ENCODE measurements at places on chromosomes 2 and 18. TPM values are rescaled to one million over a fixed set of nuclear protein-coding genes. Genes with fewer than 3 reads are reported as not detected.

GRCh38 chr2:182915369-182916326, 49.2 kb upstream of the FRZB start:
- no peaks in the 10 kb centered on the region for H3K4me1 ChIP-seq
- H3K27ac ChIP-seq: no peak overlapping the region
- no peak overlapping the region for H3K4me3 ChIP-seq
- DNase-seq: no peak
- H3K27me3 ChIP-seq: no peaks in the 10 kb centered on the region

DNA sequence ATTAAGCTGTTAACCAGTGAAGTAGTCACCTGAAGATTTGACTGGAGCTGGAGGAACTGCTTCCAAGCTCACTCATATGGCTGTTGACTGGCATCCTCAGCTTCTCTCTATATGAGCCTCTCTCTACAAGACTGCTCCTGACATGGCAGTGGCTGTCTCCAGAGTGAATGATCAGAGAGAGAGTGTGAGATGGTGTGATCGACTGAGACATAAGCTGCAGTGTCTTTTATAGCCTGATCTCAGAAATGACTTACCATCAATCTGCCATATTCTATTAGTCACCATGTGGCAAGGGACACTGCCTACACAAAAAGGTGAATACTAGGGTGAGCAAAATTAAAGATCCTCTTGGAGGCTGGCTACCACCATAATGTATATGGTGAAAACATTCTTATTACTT, 7.8 kb upstream of the RBMS1 start:
- no peaks in the 10 kb centered on the region for H3K4me1 ChIP-seq
- no peaks in the 10 kb centered on the region for H3K36me3 ChIP-seq
- H3K27me3 ChIP-seq: no peaks in the 10 kb centered on the region
- H3K27ac ChIP-seq: no peak overlapping the region
- no peak for DNase-seq

GRCh38 chr2:237232166-237232565, 146.5 kb downstream of the COPS8 start:
- H3K4me1 ChIP-seq: no peaks in the 10 kb centered on the region
- no peak overlapping the region for H3K4me3 ChIP-seq
- no peak overlapping the region for H3K27ac ChIP-seq
- H3K27me3 ChIP-seq: no peaks in the 10 kb centered on the region
- no peak for DNase-seq

DNA sequence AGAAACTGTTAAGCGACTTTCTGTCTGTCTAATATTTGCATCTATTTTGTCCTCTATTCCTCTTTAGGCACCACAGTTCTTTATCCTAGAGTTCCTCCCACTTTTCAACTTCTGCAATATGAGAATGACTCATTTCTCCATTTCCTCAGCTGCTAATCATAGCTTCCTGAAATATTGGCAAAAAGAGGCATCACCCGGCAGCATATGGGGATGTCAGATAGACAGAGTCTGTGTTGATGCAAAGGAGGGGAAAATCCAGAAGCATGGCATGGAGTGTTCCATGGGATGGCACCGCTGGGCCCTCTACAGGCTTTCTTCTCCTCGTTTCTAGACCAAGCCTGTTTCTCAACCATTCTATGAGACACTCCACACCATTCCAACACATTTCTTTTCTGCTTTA, 93.4 kb downstream of the DOCK10 start:
- DNase-seq: no peak
- no peaks in the 10 kb centered on the region for H3K27me3 ChIP-seq
- H3K36me3 ChIP-seq: no peaks in the 10 kb centered on the region

- H3K27me3 ChIP-seq: no peaks in the 10 kb centered on the region
- H3K36me3 ChIP-seq: no peaks in the 10 kb centered on the region
- no peak overlapping the region for H3K27ac ChIP-seq
- peak overlapping the region; percentile 78 for H3K4me3 ChIP-seq
Measured at GRCh38 chr2:37084797-37085196, 479 bp downstream of the GPATCH11 start.

DNA sequence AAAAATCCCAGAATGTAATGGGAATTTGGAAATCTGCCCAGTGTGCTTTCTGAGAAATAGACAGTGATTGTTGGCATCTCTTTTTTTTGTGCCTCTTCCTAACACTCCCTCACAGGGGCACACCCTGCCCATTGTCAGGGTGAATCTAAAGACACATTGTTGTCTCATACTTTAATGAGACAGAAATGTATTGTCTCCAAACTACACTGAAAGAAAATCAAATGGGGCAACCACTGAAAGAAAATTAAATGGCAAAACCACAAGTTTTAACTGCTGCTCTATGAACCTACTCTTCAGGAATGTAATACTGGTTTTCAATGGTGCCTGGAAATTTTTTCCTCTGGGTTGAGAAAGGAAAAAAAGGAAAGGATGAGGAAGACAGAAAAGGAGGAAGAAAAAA, 43.2 kb upstream of the GLS start:
- H3K4me1 ChIP-seq: peaks cover 5% of the 10 kb centered on the region
- H3K4me3 ChIP-seq: no peak overlapping the region
- DNase-seq: no peak
- no peak overlapping the region for H3K27ac ChIP-seq

- H3K4me3 ChIP-seq: no peak overlapping the region
- H3K36me3 ChIP-seq: peaks cover 1% of the 10 kb centered on the region
- 0 out of 2 replicates have a peak, but pooled peaks cover 5% of the 10 kb centered on the region for H3K4me1 ChIP-seq
- H3K27me3 ChIP-seq: no peaks in the 10 kb centered on the region
Measured at GRCh38 chr2:98647636-98648035, 39.2 kb downstream of the UNC50 start.

DNA sequence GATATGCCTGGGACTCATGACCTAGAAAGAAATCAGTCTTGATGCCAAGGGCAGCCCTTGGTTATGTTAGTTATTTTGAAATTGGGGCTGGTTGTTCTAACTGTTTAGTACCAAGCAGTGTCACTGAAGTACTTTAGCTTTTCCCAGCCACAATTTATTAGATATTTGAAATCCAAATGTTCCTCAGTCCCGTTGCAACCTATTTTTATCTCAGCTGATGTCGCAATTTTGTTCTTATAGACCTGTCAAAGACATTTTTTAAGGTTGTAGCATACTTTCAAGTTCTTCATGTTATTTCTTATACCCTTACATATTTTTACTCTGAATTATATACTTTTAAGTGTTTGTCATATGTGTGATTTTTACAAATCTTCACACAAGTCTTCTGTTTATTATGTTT, 100.1 kb downstream of the LRP1B start:
- H3K36me3 ChIP-seq: no peaks in the 10 kb centered on the region
- no peak for DNase-seq
- no peak overlapping the region for H3K27ac ChIP-seq
- H3K4me1 ChIP-seq: no peaks in the 10 kb centered on the region
- H3K4me3 ChIP-seq: no peak overlapping the region
- no peaks in the 10 kb centered on the region for H3K27me3 ChIP-seq

GRCh38 chr2:16487686-16488085, 177.9 kb downstream of the CYRIA start:
- no peak overlapping the region for H3K4me3 ChIP-seq
- H3K36me3 ChIP-seq: no peaks in the 10 kb centered on the region
- peak; percentile 42 for DNase-seq
- no peaks in the 10 kb centered on the region for H3K27me3 ChIP-seq
- H3K27ac ChIP-seq: peak overlapping the region; percentile 31
- no peaks in the 10 kb centered on the region for H3K4me1 ChIP-seq

DNA sequence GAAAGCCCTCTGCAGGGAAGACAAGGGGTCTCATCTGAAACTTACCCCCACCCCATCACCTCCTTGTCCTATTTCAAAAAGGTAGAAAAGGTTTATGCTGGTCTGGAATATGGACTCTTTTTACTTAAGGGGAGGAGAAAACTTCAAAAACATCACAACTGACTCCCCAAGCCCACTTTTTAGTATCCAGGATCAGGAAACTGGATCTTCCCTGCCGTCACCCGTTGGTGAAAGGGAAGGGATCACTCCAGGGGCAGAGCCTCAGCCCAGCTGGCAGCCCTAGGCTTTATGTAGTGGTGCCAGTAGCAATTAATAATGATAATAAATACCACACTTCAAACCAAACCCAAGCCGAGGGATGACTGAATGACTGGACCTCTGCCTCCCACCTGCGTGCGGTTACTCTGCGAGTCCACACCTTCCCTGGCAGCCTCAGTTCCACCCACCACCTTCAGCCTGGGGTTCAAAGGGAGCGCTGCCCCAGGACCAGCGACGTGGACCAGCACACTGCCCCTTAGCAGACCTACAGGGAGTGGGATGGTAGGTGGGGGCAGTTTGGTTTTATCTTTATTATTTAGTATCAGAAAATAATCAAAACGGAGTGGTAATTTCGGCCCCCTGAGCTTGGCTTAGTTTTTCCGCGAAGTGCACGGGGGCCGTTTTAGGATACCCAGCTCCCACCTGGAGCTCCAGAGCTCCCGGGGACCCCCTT, 4.9 kb upstream of the GATA6 start:
- H3K4me1 ChIP-seq: peaks cover 6% of the 10 kb centered on the region
- no peak for DNase-seq
- H3K27me3 ChIP-seq: no peaks in the 10 kb centered on the region

- peak overlapping the region; percentile 89 for H3K4me3 ChIP-seq
- H3K27ac ChIP-seq: peak overlapping the region; percentile 98
- no peak for DNase-seq
- 0 out of 2 replicates have a peak, but pooled peaks cover 3% of the 10 kb centered on the region for H3K36me3 ChIP-seq
- no peaks in the 10 kb centered on the region for H3K27me3 ChIP-seq
- H3K4me1 ChIP-seq: peaks cover 7% of the 10 kb centered on the region
Measured at GRCh38 chr2:171432206-171432968, 1.4 kb downstream of the METTL8 start.

- H3K36me3 ChIP-seq: no peaks in the 10 kb centered on the region
- DNase-seq: no peak
- H3K4me3 ChIP-seq: peak overlapping the region; percentile 90
- no peak overlapping the region for H3K27ac ChIP-seq
Measured at GRCh38 chr2:27071990-27072830, 756 bp upstream of the OST4 start.

DNA sequence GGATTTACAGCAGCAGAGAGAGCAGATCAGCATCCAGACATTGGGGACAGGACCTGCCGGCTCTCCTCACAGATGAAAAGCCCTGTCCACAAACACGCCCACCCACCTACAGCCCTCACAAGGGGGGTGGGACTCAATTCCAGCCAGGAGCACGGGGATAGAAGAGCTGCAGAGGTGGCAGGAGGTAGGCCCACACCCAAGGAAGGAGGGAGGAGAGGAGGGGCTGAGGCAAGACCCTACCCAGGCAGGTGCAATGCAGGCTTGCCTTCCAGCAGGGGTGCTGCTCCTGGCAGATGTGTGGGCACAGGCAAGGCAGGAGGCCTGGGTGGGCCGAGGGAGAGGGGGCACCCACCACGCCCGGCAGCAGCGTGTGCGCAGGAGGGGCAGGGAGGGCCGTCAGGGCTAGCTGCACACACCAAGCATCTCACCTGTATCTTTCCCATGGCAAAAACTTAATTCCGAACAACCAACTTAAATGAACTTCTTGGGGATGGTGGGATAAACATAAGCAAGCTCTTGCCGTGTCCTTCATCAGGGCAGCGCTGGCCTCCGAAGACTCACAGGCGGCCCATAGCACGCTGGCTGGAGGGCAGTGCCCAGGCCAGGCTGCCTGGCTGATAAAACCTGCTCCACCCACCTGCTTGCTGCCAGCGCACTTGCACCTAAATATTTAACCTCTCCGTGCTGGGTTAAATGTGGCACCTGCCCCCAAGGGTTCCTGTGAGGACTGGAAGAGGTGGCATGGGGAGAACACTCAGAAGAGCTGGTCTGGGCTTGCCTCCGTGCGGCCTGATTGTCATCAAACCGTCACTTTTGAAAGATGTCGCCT, 219.5 kb downstream of the HDAC4 start:
- DNase-seq: no peak
- no peak overlapping the region for H3K4me3 ChIP-seq

DNA sequence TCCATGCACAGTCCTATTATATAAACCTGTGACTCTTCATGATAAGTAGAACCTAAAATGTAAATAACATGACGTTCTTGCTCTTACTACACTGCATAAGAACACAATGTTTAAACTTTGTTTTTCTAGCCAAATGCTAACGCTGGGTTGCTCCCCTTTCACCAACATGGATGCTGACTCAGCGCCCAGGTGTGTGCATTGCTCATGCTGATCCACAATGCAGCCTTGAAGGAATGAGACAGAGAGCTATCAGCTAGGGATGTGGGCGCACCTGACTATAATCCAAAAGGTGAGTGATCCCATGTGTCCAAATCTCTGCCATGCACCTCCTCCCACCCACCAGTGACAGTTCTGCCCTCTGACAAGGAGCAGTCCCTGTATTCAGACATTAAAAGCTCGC, 235.0 kb downstream of the IRS1 start:
- H3K27me3 ChIP-seq: no peaks in the 10 kb centered on the region
- H3K27ac ChIP-seq: no peak overlapping the region
- H3K4me3 ChIP-seq: no peak overlapping the region

- no peak for DNase-seq
- no peak overlapping the region for H3K27ac ChIP-seq
- no peaks in the 10 kb centered on the region for H3K36me3 ChIP-seq
Measured at GRCh38 chr18:50749945-50750344, 69.9 kb downstream of the MRO start.

DNA sequence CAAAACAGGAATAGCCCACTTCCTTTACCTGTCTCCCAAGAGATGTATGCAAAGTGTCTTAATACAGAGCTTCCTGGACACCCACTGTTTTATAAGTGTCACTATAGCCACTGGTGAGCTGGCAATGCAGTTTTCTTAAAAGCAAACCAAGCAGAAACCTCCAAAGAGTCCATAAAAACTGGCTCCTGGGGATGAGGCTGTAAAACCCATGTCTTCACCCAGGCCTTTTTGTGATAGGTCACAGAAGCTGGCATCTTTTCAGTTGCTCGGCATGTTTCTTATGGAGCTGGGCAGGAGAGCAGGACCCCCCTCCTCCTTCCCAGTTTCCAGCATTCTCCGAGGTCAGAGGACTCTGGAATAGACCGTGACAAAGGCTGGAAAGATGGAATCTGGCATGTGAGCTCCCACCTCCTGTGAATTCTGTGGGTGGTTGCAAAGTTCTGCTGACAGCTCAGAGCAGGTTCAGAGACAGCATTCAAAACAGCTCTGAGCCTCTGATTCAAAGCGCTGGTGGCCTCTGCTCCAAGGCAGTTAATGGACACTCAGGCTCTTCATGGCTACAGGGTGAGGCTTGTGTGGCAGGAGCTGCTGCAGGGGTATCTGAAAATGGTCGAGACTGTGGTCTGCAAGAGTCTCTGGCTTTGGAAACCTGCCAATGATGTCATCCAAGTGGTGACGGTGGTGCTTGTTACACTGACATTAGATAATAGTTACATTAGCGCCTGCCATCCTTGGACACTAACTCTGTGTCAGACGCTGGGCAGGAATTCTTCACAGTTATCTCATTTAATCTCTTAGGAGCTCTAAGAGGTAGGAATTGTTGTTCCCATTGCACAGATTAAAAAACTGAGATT, 283.4 kb downstream of the CLIP4 start:
- H3K27me3 ChIP-seq: peaks cover 1% of the 10 kb centered on the region
- H3K36me3 ChIP-seq: no peaks in the 10 kb centered on the region
- H3K4me3 ChIP-seq: no peak overlapping the region
- H3K27ac ChIP-seq: no peak overlapping the region

Gene CCDC178
- not detected for total RNA-seq

Gene AFF3
- 0.19 TPM for total RNA-seq

Gene ARL5A
- 58.3 TPM for total RNA-seq

Gene MC2R
- total RNA-seq: not detected

Gene CHRND
- total RNA-seq: not detected

Gene ZFP36L2
- 237 TPM for total RNA-seq

Gene GPATCH11
- total RNA-seq: 7.5 TPM

Gene ACVR1C
- total RNA-seq: 2.1 TPM

Gene BOD1L2
- total RNA-seq: not detected
